ENCODE measurements at places on chromosomes 5 and 9. TPM values are rescaled to one million over a fixed set of nuclear protein-coding genes. Genes with fewer than 3 reads are reported as not detected.

DNA sequence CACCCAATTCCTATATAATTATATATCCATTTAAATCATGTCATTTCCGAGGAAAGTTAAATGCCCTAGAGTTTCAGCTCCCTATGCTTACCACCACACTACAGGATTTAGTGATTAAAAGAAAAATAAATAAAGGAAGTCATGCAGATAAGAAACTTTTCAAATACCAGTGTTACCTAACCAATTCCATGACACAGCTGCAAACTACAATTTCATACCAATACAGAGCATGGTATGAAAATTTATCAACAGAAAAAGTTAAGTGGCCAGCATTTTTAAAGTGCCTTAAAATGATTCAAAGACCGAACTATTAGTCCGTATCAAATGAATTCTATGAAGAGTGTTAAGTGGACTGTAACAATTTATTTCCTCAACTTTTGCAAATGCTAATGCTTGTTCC lies 35.9 kb downstream of the CEP120 start:
- no peaks in the 10 kb centered on the region for H3K4me1 ChIP-seq
- H3K36me3 ChIP-seq, result no peaks in the 10 kb centered on the region
- H3K27ac ChIP-seq, result no peak overlapping the region
- DNase-seq, result no peak
- H3K4me3 ChIP-seq, result no peak overlapping the region
- no peaks in the 10 kb centered on the region for H3K27me3 ChIP-seq

GRCh38 chr9:4147476-4148230 lies 152.2 kb downstream of the GLIS3 start:
- no peaks in the 10 kb centered on the region for H3K36me3 ChIP-seq
- no peak overlapping the region for H3K27ac ChIP-seq
- no peak overlapping the region for H3K4me3 ChIP-seq
- peaks cover 8% of the 10 kb centered on the region for H3K4me1 ChIP-seq

DNA sequence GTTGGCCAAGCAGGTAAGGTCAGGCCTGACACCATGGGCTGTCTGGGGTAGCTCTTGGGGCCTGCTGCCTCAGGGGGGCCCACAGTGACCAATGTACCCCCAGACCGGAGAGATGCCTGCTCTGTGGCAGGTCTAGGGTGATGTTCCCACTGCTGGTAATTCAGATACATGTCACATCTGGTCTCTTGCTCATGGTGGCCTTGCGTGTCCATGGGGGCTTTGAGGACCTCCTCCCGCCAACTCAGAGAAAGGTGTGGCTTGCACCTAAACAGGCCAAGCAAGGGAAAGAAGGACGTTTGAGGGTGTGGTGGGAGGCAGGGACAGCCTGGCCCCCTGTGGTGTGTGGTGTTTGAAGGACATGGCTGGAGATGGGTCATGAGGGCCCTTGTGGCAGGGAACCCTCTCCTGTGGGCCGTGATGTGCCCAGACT lies 75.2 kb downstream of the PHF2 start:
- H3K27ac ChIP-seq, result no peak overlapping the region
- no peaks in the 10 kb centered on the region for H3K27me3 ChIP-seq
- no peaks in the 10 kb centered on the region for H3K4me1 ChIP-seq

GRCh38 chr5:78765756-78766411 lies 117.3 kb upstream of the LHFPL2 start:
- H3K4me1 ChIP-seq, result no peaks in the 10 kb centered on the region
- H3K36me3 ChIP-seq, result no peaks in the 10 kb centered on the region
- H3K4me3 ChIP-seq, result no peak overlapping the region
- no peak for DNase-seq
- no peaks in the 10 kb centered on the region for H3K27me3 ChIP-seq

GRCh38 chr5:40437452-40437861 lies 242.3 kb upstream of the PTGER4 start:
- DNase-seq, result no peak
- no peaks in the 10 kb centered on the region for H3K4me1 ChIP-seq
- no peaks in the 10 kb centered on the region for H3K27me3 ChIP-seq
- H3K36me3 ChIP-seq, result no peaks in the 10 kb centered on the region
- no peak overlapping the region for H3K4me3 ChIP-seq

ZFP37 gene
- total RNA-seq, result 1.6 TPM

OLFML2A gene
- total RNA-seq, result 7.1 TPM

DNA sequence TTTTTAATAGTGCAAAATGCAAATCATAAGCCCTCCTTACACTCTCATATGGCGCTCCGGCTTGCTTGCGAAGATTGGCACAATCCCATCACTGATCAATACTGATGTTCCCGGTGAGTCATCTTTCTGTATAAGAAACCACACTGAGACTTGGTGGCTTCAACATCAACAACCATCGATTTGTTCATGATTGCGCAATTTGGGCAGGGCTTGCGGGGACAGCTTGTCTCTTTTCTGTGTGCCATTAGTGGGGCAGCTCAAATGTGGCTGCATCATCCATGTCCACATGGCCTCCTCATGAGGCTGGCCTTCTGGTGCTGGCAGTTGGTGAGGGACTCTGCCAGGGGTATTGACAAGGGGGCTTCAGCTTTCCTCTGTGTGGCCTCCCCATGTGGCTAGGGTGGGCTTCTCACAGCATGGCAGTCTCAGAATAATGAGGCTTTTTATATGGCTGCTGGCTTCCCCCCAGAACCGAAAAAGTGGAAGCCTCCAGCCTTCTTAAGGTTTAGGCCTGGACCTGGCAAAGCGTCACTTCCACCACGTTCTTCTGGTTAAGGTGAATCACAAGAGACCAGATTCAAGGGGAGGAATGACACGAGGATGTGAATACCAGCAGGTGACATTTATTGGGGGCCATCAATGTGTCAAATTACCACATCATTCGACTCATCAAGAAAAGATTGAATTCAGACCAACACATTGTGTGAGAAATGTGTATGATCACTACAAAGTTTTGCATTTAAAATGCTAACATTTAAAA lies 79.5 kb upstream of the NFIL3 start:
- DNase-seq, result no peak
- H3K27ac ChIP-seq, result no peak overlapping the region
- H3K36me3 ChIP-seq, result no peaks in the 10 kb centered on the region
- H3K4me1 ChIP-seq, result no peaks in the 10 kb centered on the region
- no peaks in the 10 kb centered on the region for H3K27me3 ChIP-seq

GRCh38 chr5:74476046-74476818 lies 164.3 kb downstream of the ENC1 start:
- H3K27ac ChIP-seq, result no peak overlapping the region
- no peaks in the 10 kb centered on the region for H3K27me3 ChIP-seq
- no peak for DNase-seq

DNA sequence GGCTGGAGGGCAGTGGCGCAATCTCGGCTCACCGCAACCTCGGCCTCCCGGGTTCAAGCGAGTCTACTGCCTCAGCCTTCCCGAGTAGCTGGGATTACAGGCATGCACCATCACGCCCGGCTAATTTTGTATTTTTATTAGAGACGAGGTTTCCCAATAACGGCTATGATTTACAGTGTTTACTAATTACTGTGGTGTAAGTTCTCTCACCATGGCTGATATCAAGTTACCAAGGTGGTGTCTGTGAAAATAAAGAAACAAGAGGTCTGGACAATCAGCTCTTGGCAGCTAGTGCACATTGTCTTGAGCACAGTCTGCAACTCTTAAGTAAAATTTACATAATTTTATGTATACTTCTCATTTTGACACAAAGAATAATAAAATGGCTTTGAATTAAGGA lies 385.5 kb upstream of the COX7C start:
- H3K4me3 ChIP-seq, result no peak overlapping the region
- H3K27me3 ChIP-seq, result no peaks in the 10 kb centered on the region
- peak; percentile 45 for DNase-seq
- H3K36me3 ChIP-seq, result no peaks in the 10 kb centered on the region
- no peak overlapping the region for H3K27ac ChIP-seq

DNA sequence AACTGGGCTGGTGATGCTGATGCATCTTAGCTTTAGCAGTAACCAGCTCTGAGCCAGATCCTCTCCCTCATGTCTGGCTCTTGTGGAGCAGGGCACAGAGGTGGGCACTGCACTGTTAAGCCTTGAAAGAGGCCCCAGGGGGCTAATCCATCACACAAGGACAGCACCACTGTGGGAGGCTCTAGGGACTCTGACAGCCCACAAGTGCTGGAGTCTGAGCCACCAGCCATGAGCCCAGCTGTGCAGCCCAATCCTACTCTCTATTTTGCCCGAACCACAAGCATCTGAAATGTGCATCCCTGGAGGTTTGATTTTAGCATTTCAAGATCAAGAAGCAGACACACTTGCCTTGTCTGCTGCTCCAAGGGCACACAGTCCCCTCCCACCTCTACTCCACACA lies 407.1 kb upstream of the TRPC7 start:
- H3K27ac ChIP-seq, result no peak overlapping the region
- H3K27me3 ChIP-seq, result no peaks in the 10 kb centered on the region
- H3K4me3 ChIP-seq, result no peak overlapping the region
- H3K4me1 ChIP-seq, result no peaks in the 10 kb centered on the region
- H3K36me3 ChIP-seq, result no peaks in the 10 kb centered on the region

- H3K27ac ChIP-seq, result peak overlapping the region; percentile 81
- H3K4me3 ChIP-seq, result peak overlapping the region; percentile 74
- peaks cover 26% of the 10 kb centered on the region for H3K4me1 ChIP-seq
Measured at GRCh38 chr9:34647651-34648050, 1.2 kb downstream of the GALT start.

GRCh38 chr9:113690055-113690740 lies 185.9 kb upstream of the ZNF618 start:
- no peaks in the 10 kb centered on the region for H3K36me3 ChIP-seq
- no peak for DNase-seq
- no peaks in the 10 kb centered on the region for H3K4me1 ChIP-seq

GRCh38 chr5:96537386-96537785 lies 104.3 kb upstream of the PCSK1 start:
- H3K36me3 ChIP-seq, result no peaks in the 10 kb centered on the region
- no peaks in the 10 kb centered on the region for H3K27me3 ChIP-seq
- no peaks in the 10 kb centered on the region for H3K4me1 ChIP-seq

- no peak for DNase-seq
- peaks cover 12% of the 10 kb centered on the region for H3K36me3 ChIP-seq
- H3K27ac ChIP-seq, result no peak overlapping the region
- H3K27me3 ChIP-seq, result no peaks in the 10 kb centered on the region
- no peaks in the 10 kb centered on the region for H3K4me1 ChIP-seq
Measured at GRCh38 chr5:126814721-126815404, 37.9 kb downstream of the LMNB1 start.

- H3K36me3 ChIP-seq, result no peaks in the 10 kb centered on the region
- H3K27me3 ChIP-seq, result no peaks in the 10 kb centered on the region
- peaks cover 41% of the 10 kb centered on the region for H3K4me1 ChIP-seq
- no peak overlapping the region for H3K4me3 ChIP-seq
Measured at GRCh38 chr5:102886586-102886985, 131.5 kb downstream of the PAM start.

NDUFAF2 gene
- 57.4 TPM for total RNA-seq

IL5 gene
- total RNA-seq, result not detected

CTSV gene
- total RNA-seq, result not detected

GRCh38 chr5:136754216-136754615 lies 388.9 kb upstream of the TRPC7 start:
- H3K27me3 ChIP-seq, result no peaks in the 10 kb centered on the region
- H3K4me3 ChIP-seq, result no peak overlapping the region
- H3K4me1 ChIP-seq, result no peaks in the 10 kb centered on the region
- no peak for DNase-seq

DNA sequence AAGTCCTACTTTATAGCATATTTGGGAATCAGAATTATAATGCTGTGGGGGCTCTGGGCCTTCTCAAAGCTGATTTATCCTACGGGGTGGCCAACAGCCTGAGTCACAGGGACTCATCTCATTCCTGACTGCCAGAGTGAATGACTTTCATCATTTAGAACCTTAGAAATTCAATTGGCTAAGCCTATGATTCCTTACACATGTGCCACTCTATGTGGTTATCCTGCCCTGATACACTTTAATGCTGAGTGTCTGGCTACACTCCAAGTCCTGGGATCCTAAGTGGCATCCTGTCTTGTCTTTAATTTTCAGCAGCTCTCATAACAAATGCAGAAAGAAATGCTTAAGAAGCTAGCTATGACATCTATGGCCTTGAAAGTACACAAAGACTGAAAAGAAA lies 75.2 kb upstream of the FREM1 start:
- no peak for DNase-seq
- no peak overlapping the region for H3K4me3 ChIP-seq
- no peaks in the 10 kb centered on the region for H3K27me3 ChIP-seq
- no peaks in the 10 kb centered on the region for H3K36me3 ChIP-seq

DNA sequence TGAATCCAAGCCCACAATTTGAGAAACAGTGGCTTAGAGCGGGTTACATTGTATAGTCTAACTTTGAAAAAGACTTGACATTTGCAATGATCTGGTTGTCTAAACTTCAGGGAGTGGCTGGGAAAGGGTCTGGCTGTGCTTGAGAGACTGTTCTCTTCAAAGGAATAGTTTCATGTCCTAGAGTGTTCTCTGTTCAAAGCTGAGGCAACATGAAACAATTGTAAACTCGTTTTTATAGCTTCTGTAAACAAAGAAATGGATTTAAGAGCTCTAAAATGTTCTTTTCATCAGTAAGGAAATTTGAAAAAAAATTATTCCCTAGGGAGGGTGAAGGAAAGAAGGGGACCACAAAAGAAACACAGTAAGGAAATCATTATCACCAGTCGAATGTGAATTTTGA lies 41.6 kb downstream of the FOCAD start:
- H3K36me3 ChIP-seq, result peaks cover 39% of the 10 kb centered on the region
- no peak overlapping the region for H3K4me3 ChIP-seq

DNA sequence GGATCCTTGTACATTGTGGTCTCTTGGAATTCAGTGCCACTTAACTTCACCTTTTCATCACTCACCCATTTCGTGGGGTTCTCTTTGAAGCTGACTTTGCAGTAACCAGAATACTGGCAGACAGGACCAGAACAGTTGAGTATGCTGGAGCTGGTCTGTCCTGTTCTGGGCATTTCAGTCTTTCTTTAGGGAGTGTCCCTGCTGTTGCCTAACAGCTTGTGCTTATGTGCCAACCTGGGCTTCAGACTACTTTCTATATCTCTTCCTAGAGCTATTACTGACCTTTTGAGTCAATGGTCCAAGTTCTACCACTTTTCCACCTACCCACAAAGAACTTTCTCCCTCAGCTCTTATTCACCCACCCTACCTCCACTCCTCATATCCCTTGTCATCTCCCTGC lies 10.0 kb upstream of the INSL6 start:
- no peaks in the 10 kb centered on the region for H3K36me3 ChIP-seq
- H3K4me3 ChIP-seq, result no peak overlapping the region
- DNase-seq, result no peak
- no peaks in the 10 kb centered on the region for H3K27me3 ChIP-seq
- no peaks in the 10 kb centered on the region for H3K4me1 ChIP-seq

All from psoas muscle (tissue), 8 donors.